Smooth muscle cell of trachea (primary cell): ENCODE measurements at places on chromosomes 1 and 21. TPM values are rescaled to one million over a fixed set of nuclear protein-coding genes. Genes with fewer than 3 reads are reported as not detected.

ACTA1 gene
- not detected in 2 replicates for total RNA-seq

PLXNA2 gene
- 1.9 and 2.8 TPM in 2 replicates for total RNA-seq

GBP4 gene
- total RNA-seq, result 0.15 and 0.33 TPM in 2 replicates

ERG gene
- 0.44 TPM in 1 of 2 replicates, not detected in the other for total RNA-seq

PCP4 gene
- not detected in 2 replicates for total RNA-seq

SPRR2B gene
- total RNA-seq, result not detected in 2 replicates

EEIG2 gene
- total RNA-seq, result 24.3 and 33.9 TPM in 2 replicates

MCOLN3 gene
- 5.8 and 6.1 TPM in 2 replicates for total RNA-seq
